ENCODE measurements at places on chromosomes 11 and 22.

DNA sequence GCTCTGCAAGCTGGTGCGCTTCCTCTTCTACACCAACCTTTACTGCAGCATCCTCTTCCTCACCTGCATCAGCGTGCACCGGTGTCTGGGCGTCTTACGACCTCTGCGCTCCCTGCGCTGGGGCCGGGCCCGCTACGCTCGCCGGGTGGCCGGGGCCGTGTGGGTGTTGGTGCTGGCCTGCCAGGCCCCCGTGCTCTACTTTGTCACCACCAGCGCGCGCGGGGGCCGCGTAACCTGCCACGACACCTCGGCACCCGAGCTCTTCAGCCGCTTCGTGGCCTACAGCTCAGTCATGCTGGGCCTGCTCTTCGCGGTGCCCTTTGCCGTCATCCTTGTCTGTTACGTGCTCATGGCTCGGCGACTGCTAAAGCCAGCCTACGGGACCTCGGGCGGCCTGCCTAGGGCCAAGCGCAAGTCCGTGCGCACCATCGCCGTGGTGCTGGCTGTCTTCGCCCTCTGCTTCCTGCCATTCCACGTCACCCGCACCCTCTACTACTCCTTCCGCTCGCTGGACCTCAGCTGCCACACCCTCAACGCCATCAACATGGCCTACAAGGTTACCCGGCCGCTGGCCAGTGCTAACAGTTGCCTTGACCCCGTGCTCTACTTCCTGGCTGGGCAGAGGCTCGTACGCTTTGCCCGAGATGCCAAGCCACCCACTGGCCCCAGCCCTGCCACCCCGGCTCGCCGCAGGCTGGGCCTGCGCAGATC is 16.5 kb downstream of the P2RY2 start:
- DNase-seq: no peak

DNA sequence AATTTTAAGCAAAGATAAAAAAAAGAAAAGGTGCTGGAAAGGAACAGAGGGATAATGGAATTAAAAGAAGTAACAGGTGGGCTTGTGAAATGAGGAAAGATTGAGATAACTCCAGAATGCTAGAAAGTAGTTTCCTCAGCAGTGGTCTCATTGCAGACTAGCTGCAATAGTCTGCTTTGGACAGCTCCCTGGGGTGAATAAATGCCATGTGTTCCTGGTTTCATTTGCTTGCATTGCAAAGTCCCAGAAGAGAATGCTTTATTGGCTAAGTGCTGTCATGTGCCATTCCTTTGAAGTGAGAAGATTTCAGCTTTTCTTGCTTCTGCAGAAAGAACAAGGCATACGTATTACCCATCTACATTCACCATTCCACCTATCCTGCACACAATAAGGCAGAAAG is 478.8 kb upstream of the RAG2 start:
- no peak for DNase-seq

DNA sequence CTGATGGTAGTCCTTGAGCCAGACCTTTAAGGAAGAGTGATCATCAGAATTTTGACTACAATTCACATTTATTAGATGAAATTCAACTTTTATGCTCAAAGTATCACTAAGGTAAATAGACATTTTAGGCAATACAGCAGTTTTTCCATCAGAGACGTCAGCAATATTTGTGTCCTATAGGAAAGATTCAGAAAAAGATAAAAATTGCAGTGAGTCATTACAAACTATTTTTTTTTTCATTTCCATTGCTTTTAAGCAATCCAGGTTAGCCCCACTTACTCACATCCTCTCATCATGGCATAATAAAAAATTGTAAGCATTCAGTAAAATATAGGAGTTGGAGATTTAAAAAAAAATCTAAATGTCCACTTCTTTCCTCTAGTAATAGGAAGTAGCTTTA is 46.9 kb downstream of the MSANTD4 start:
- DNase-seq: no peak

DNA sequence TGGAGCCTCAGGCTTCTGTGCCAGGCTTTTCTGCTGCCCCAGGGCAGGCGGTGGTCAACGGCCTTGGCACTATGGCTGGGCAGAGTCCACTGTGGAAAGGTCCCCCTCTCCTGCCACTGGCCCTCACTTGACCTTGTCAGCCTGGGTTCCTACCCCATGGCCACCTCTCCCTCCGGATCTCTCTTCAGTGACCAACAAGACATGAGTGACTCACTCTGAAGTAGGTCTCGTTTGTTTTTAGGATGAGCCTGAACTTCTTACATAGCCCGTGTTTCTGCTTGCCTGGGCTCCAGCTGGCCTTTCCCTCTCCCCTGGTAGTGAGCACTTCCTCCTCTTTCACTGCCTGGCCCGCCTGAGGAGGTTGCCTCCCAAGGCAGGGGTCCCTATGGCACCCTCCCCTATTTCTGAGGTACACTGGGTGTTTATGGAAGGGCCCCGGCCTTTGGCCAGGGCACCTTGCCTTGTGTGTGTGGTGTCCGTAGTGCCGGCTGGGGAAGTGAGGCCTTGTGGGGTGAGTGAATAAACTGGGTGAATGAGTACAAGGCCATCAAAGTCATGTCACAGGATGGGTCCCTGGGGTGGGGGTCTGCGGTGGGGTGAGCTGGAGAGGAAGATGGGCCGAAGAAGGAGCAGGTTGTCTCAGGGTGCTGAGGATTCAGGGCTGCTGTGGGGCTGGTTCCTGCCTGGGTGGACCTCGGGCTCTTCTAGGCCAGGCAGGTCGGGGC is 5.0 kb downstream of the SHANK3 start:
- DNase-seq: no peak

GRCh38 chr11:86799680-86800075 is 664 bp upstream of the PRSS23 start:
- DNase-seq: no peak

- DNase-seq: no peak
Measured at GRCh38 chr11:119178166-119178680, 7.1 kb upstream of the NHERF4 start.

DNA sequence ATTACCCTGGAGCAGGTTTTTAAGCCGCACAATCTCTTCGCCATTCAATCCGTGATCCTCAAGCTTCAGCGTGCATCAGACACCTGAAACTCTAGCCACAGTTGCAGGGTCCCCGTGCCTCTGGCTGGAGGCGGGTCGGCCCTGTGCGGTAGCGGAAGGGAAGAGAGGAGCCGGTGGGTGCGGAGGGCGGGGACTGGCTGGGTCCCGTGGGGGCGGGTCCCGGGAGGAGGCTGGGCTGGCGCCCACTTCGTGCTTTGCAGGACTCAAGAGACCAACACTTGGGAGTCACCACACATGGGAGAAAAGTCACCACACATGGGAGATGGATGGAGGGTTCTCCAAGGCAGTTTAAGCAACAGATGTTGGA is 772 bp downstream of the C22orf15 start:
- DNase-seq: no peak

DNA sequence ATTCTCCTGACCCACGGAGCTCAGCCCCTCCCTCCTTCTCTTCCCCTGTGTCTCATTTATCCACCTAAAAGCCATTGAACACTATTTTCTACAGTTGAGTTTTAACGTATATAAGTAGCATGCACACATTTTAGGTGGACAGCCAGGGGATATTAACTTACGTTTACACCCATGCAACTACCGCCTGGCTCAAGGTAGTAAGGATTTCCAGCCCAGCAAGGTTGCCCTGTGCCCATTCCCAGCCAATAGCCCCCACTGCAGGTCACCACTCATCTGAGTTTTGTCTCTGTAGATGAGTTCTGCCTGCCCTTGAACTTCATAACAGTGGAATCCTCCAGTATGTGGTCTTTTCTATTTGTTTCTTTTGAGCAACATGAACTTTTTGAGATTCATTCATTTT is 65.4 kb downstream of the SMIM38 start:
- no peak for DNase-seq
